Stimulated activated CD4-positive, alpha-beta T cell treated with anti-CD3 and anti-CD28 coated beads, Interleukin-1b, Interleukin-23, amount 100 ng/mL, for 1 hour (primary cell): ENCODE measurements at places on chromosomes 2 and 18.

- no peak for DNase-seq
Observed at GRCh38 chr2:233674995-233675394, 3.3 kb downstream of the UGT1A9 start.

GRCh38 chr2:105873721-105874120 lies 129.0 kb downstream of the NCK2 start:
- no peak for DNase-seq

GRCh38 chr18:11496526-11497172 lies 112.7 kb upstream of the SLC35G4 start:
- DNase-seq = no peak

GRCh38 chr2:72361521-72361920 lies 213.9 kb upstream of the CYP26B1 start:
- no peak for DNase-seq

DNA sequence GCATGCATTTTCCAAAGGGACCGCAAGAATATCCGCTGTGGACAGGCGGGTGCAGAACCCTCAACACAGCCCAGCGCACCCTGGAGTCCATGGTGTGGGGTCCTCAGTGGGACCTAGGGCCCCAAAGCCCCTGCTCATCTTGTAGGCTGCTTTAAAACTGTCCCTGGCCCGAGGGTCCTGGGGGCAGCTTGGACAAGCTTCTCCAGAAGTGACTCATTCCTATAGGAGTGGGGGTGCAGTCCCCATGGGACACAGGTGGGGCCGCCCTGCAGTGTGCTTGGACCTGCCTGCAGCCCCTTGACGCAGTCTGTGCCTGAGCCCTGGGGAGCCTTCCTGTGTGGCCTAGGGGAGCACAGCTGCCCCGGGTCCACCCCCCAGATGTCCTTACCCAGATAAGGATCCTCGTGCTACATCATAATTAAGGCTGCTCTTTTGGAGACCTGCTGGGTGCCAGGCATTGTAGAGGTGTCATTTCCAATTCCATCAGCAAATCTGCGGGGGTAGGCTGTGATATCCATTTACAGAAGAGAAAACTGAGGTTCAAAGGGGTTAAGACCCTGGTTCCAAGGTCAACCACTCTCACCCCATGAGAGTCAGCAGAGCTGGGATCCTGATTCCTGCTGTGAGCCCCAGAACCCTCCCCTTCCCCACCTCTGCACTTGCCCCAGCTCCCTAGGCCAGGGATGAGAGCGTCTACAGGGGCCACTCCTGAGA lies 1.7 kb upstream of the HS6ST1 start:
- no peak for DNase-seq

GRCh38 chr2:205972113-205972512 lies 113.9 kb downstream of the INO80D start:
- DNase-seq = no peak

GRCh38 chr2:27296481-27296880 lies 11.8 kb downstream of the UCN start:
- DNase-seq = no peak

- no peak for DNase-seq
Observed at GRCh38 chr2:23809150-23809549, 117.8 kb downstream of the ATAD2B start.

DNA sequence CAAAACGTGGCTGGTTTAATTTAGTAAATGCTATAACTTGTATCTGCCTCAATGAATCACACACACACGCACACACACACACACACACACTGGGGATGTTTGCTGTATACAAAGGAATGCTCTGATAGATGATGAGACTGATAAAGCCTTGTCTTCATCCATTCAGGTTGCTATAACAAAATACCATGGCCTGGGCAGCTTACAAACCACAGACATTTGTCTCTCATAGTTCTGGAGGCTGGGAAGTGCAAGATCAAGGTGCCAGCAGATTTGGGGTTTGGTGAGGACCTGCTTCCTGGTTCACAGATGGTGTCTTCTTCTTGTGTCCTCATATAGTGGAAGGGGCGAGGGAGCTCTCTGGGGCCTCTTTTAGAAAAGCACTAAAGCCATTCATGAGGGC lies 149.5 kb upstream of the HDAC4 start:
- no peak for DNase-seq

DNA sequence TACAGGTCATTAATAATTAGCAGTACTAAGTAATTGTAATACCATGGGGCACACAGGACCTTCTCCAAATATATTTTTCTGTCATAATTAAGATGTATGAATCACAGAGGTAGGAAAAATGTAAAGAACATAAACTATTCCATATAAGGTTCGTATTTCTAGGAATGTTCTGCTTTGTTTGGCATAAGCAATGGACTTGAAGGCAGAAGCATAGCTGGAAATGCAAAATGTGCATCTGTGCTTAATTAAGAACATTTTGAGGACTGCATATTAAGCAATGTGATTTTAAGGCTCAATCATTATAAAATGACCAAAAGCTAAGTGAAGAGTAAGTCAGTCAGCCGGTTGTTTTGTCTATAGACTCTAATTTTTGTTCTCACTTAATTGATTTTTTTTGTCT lies 123.2 kb downstream of the RBM43 start:
- no peak for DNase-seq

- DNase-seq = no peak
Observed at GRCh38 chr2:84493514-84493913, 22.8 kb upstream of the DNAH6 start.

DNA sequence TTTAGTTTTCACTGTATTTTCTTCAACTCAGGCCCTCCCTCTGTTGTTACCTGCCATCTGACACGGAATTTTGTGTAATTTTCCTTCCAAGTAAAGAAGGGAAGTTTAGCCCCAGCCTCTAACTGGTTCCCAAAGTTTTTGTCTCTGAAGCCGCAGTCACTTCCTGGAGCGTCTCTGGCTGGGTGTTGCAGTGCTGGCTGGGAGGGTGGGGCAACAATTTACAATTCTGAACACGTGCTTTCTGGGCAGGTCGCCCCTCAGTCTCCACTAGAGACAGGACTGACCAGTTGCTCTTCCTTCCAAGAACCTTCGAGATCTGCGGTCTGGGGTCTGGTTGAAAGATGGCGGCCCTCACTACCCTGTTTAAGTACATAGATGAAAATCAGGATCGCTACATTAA lies 3.5 kb downstream of the CNDP2 start:
- no peak for DNase-seq

- DNase-seq = no peak
Observed at GRCh38 chr2:9478526-9478925, 4.2 kb downstream of the IAH1 start.

GRCh38 chr2:85949280-85949679 lies 60.5 kb upstream of the ST3GAL5 start:
- DNase-seq = no peak

DNA sequence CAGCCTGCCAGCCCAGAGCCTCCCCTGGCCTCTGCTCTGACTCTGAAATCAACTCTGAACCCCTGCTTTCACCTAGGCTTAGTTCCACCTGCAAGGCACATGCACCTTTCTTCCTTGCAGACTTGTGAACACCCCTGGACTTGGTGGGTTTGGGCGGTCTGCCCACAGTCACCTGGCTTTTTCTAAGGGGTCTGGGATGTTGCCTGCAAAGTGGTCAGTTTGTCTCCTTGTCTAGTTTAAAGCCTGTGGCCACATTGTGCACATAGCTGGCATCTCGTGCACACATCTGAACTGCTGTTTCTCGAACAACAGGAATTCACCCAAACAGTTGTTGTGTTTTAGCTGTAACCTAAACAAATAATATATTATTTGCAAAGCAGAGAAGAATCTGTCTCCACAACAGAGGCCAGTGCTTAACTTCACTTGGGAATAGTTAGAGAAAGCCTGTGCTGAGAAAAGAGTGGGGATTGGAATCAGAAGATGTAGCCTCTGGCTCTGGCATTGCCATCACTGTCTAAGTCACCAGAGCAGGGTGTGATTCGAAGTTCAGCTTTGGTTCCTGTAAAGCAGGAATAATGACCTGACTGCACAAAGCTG lies 108.5 kb downstream of the TMEM18 start:
- no peak for DNase-seq

DNA sequence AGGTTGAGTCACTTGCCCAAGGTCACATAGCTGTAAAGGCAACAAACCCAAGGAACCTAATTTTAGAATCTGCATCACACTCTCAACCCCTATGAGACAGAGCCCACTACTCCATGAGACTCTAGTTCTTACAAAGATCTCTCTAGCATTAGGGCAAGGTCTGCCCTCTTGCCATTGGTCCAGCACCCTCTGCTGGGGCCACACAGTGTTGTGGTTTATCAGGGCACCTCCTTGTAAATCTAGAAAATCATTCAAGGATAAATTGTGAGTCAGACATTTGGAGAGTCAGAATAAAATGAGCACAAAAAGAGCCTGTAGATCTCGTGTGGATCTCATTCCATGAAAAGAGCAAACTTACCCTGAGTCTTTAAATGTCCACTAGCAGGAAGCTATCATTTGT lies 91.2 kb downstream of the SLC8A1 start:
- no peak for DNase-seq

DNA sequence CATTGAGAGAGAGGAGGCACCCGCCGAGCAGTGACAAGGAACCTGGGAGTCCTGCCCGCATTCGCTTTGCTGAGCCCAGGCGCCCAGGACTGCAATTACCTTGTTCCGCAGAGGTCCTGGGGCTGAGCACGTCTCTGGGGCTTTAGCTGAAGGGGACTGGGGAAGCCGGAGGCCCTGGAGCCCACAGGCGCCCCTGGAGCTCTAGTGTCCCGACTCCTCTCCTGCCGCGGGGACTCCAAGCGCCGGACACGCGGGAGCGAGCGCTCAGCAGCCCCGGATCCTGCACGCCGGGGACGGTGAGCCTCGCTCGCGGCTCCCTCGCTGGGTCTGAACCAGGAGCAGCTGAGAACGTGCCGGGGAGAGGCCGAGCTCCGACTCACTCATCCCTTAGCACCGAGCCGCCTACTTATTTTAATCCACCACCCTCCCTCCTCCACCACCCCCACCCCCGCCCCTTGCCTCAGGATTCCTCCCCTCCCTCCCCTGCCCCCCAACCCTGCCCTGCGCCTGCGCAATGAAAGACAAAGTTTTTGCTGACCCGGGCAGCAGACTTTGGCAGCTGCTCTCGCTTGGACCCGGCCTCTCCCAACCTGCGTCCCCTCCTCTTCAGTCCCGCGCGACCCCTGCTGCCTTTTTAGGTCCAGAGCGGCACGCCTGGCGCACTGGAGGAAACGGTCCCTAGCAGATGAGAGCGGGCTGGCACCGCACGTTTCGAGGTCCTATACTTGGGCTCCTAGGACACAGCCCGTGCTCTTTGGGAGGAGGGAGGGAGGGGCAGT lies at the start of gene OSR1:
Gene OSR1, minus strand, starts transcription at position 382 of the 779 bp plus-strand sequence. CDS start 4,818 bp downstream, outside the sequence.
- no peak for DNase-seq

GRCh38 chr2:225276207-225276606 lies 123.3 kb upstream of the NYAP2 start:
- DNase-seq = no peak

GRCh38 chr2:238081150-238081549 lies 19.0 kb upstream of the ESPNL start:
- DNase-seq = no peak

GRCh38 chr2:210128961-210129360 lies 42.2 kb downstream of the KANSL1L start:
- DNase-seq = no peak

GRCh38 chr2:213320604-213321003 lies 36.3 kb downstream of the SPAG16 start:
- no peak for DNase-seq

DNA sequence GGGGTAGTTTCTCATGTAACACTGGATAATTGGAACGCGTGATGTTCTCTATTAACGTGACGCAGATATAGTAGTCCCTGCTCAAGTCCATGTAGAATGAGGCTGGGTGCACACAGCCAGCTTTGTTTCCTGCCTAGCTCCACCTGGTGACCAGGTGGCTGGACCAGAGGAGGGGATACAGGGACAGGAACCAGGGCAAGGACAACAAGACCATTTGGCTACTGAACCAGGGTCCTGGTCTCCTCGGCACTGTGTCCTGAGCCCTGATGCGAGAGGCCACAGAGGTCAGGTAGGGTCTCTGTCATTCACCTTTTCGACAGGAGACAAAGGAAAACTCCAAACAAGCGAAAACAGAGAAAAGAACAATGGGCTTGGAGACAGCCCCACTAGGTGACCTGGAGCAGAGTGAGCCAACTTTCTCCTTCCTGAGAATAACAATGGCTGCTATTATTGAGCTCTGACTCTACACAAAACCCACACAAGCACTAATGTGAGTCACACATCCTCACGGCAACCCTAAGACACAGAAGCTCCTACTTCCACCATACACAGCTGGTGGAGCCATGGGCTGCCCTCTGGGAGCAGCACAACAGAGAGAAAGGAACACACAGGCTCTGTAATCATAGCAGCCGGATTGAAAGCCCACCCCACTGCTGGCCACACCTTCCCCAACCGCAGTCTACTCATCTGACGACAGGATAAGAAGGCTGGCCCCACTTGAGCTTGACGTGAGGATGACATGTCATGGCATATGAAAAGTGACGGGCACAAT lies 67.3 kb upstream of the TEX51 start:
- DNase-seq = no peak

- no peak for DNase-seq
Observed at GRCh38 chr2:221308507-221309066, 263.5 kb downstream of the EPHA4 start.

DNA sequence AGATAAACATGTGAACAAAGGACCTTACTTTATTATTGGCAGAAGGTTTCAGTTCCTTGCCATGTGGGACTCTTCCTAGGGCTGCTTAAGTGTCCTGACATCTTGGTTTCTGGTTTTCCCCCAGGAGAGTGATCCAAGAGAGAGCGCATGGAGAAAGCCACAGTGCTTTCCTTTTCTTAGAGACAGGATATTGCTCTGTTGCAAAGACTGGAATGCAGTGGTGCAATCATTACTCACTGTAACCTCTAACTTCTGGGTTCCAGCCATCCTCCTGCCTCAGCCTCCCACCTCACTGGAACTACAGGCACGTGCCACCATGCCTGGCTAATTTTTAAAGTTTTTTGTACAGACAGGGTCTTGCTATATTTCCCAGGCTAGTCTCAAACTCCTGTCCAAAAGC lies 38.1 kb upstream of the TCF7L1 start:
- no peak for DNase-seq

DNA sequence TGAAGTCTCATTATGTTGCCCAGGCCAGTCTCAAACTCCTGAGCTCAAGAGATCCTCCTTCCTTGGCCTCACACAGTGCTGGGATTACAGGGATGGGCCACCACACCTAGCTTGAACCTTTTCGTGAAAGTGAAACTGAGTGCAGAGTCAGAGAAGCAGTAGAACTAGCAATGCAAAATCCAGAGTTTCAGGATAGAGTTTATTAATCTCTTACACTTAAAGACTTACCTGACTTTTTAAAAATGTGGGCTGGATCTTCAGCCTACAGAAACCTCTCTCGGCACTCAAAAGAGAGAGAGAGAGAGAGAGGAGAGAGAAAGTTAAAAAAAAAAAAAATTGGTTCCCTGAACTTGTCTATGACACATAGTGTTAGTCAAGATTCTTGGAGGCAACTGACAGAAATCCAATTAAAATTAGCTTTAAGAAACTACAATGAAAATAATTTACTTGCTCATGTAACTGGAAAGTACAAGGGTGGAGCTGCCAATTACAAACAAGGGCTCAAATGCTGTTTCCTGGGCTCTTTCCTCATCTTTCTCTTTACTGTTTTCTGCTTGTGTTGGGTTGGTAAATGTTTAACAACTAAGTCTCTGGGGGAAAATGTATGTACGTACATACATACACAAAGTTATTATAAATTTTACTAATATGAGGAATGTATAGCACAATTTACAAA lies 98.1 kb upstream of the CERS6 start:
- no peak for DNase-seq
